AG08395 (cell line): ENCODE measurements at places on chromosomes 12 and 14.

DNA sequence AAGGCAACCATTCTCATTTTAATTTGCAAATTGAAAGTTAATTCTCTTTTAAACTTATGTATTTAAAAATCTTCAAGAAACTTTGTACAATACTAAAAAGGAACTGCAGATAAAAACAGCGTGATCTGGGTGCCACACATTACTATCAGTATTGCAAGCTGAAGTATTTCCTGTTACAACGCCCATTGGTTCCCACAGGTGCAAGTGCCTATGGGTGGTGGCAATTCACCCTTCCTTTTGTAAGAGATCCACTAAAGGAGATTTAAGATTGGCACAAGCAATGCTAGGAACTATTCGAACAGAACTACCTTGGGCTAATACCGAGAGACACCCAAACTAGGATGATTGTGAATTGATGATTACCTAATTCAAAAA is 13.2 kb downstream of the TAOK3 start:
- DNase-seq: no peak

DNA sequence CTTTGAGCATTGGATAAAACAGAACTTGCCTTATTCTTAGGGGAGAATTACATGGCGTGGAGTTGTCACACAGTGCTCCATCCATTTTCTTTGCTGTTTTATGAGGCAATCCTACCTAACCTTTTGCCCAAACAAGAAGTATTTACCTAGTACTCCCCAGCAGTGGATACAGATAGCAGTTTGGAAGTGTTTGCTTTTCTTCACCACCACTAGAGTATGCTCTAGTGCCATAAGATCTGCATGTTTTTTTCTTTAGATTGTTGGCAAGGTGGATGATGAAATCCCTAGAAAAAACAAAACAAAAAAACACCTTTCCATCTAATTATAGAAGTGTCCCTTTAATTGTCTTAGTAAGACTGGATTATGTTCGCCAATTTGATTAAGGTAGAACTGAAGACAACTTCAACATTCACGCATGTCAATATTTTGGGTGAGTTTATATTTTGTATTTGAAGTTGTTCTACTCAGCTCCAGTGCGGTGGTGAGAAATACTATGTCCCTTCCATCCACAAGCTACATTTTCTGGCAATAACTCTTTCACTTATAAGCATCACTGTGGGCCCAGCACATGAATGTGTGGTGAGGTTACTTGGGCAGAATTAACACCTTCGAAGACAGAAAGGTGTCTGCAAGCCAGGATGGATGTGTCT is 23.6 kb upstream of the TMEM260 start:
- peak; percentile 30 for DNase-seq

DNA sequence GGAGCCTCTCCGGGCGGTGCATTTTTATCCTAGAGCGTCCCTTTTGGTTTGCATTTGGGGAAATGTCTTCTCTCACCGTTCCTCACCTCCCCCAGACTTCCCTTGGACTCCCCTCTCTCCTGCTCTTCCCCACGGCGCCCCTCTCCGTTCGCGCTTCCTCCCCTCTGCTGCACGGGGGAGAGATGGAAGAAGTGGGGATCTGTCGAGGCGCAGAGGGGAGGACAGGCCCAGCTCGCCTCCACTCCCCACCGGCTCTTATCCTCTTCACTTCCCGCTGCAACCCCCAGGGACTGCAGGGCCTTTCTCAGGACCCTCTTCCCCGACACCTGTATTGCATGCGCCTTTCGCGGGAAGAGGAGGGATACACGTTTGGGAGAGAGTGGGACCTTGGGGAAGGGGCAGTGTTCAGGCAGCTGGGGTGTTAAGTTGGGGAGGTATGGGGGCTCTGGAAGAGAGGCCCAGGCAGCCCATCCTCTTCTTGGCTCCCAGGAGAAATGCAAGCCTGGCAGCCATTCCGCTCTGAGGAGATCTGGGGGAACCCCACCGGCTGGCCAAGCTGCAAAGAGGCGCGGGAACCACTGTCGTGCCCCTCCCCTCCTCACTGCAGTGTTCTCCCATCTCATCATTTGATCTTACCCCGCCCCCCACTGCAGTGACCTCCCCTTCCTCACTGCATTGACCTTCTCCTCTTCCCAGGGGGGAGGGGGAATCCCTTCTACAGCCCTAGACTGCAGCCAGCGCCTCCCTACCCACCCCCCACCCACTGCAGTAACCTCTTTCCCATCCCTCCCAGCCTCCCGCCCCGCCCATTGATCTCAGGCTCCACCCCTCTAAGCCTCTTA is 788 bp downstream of the ENO2 start:
- DNase-seq: no peak

- no peak for DNase-seq
Observed at GRCh38 chr12:111349748-111350520, 19.0 kb downstream of the PHETA1 start.

GRCh38 chr14:105192866-105193731 is 12.0 kb upstream of the NUDT14 start:
- no peak for DNase-seq

DNA sequence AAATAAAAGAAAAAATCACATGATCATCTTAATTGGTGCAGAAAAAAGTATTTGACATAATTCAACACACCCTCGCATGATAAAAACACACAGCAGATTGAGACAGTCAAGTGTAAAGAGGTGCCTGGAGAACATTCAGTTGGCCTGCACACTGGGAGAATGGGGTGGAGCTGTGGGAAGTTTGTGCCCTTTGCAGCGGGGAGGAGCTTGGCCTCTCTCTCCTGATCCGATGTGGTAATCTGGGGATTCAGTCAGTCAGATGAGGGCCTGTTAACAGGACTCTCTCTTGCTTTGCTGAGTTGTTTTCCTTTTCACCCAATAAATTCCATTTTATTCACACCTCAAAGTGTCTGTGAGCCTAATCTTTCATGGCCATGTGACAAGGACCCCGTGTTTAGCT is 5.9 kb downstream of the SERPINA6 start:
- no peak for DNase-seq

GRCh38 chr14:35366056-35366451 is 38.5 kb downstream of the NFKBIA start:
- peak; percentile 73 for DNase-seq

GRCh38 chr14:58216544-58216943 is 16.6 kb downstream of the ACTR10 start:
- DNase-seq: peak; percentile 21

DNA sequence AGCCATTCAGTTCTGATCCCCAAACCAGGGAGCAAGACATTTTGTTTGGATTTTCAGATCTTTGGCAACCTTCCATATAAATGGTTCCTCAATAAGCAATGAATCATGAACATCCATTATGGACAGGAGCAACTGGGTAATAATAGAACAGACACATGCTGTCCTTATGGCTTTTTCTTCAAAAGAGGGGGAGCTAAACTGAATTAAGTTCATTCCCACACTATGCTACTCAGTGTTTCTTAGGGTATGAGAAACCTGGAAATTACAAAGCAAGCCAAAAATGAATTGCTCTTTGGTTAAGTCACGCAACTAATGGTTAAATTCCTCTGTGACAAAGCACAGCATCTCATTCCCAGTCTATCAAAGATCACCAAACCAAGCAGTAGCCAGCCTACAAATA is 51.0 kb downstream of the PTGER2 start:
- DNase-seq: peak; percentile 54

GRCh38 chr14:74514471-74514941 is 20.9 kb downstream of the ISCA2 start:
- DNase-seq: peak; percentile 81

GRCh38 chr14:32542507-32542906 is 213.4 kb downstream of the AKAP6 start:
- no peak for DNase-seq

GRCh38 chr12:89181271-89181920 is 170.9 kb downstream of the DUSP6 start:
- peak; percentile 69 for DNase-seq

GRCh38 chr12:53710091-53710490 is 17.2 kb downstream of the CALCOCO1 start:
- no peak for DNase-seq

DNA sequence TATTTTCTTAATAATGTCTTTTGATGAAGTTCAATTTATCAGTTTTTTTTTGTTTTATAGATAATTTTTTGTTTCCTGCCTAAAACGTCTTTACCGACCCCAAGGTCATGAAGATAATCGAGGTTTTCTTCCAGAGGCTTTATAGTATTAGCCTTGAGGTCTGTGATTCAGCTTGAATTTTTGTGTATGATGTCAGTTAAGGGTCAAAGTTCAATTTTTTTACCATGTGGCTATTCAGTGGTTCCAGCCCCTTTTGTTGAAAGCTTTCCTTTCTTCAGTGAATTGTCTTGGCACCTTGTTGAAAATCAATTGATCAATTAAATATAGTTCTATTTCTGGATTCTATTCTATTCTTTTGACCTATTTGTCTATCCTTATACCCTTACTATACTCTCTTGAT is 3.2 kb upstream of the MGST1 start:
- DNase-seq: no peak

- DNase-seq: peak; percentile 60
Observed at GRCh38 chr12:92608151-92609091, 94.4 kb upstream of the PLEKHG7 start.

GRCh38 chr14:36773558-36773957 is 111.9 kb downstream of the PAX9 start:
- peak; percentile 39 for DNase-seq

- DNase-seq: no peak
Observed at GRCh38 chr14:85131226-85131922, 398.6 kb upstream of the FLRT2 start.

GRCh38 chr12:107992870-107993451 is 136.1 kb upstream of the WSCD2 start:
- DNase-seq: peak; percentile 22

DNA sequence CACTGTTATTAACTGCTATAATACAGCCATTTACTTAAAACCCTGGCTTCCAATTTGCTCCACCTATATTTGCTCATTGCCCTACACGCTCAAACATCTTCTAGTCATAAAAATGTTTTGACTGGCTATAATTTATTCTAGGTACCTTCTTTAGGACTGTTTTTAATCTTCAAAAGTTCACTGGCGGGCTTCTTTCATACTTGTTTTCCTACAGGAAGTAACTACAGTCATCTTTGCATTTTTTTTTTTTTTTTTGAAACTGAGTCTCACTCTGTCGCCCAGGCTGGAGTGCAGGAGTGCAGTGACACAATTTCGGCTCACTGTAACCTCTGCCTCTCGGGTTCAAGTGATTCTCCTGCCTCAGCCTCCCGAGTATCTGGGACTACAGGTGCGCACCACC is 32.5 kb downstream of the MPHOSPH9 start:
- no peak for DNase-seq

- DNase-seq: peak; percentile 60
Observed at GRCh38 chr12:49705479-49706134, 1.6 kb downstream of the FMNL3 start.

DNA sequence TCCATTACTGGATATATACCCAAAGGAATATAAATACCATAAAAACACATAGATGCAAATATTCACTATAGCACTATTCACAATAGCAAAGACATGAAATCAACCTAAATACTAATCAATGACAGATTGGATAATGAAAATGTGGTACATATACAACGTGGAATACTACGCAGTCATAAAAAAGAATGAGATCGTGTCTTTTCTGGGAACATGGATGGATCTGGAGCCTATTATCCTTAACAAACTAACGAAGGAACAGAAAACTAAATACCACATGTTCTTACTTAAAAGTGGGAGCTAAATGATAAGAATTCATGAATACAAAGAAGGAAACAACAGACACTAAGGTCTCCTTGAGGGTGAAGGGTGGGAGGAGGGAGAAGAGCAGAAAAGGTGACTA is 76.5 kb downstream of the SLC38A4 start:
- no peak for DNase-seq

GRCh38 chr12:11310336-11310735 is at the start of gene PRB4:
TSS of gene PRB4 (minus strand) at chr12:11310436. CDS start at chr12:11310398, 38 bp downstream.
- DNase-seq: no peak

DNA sequence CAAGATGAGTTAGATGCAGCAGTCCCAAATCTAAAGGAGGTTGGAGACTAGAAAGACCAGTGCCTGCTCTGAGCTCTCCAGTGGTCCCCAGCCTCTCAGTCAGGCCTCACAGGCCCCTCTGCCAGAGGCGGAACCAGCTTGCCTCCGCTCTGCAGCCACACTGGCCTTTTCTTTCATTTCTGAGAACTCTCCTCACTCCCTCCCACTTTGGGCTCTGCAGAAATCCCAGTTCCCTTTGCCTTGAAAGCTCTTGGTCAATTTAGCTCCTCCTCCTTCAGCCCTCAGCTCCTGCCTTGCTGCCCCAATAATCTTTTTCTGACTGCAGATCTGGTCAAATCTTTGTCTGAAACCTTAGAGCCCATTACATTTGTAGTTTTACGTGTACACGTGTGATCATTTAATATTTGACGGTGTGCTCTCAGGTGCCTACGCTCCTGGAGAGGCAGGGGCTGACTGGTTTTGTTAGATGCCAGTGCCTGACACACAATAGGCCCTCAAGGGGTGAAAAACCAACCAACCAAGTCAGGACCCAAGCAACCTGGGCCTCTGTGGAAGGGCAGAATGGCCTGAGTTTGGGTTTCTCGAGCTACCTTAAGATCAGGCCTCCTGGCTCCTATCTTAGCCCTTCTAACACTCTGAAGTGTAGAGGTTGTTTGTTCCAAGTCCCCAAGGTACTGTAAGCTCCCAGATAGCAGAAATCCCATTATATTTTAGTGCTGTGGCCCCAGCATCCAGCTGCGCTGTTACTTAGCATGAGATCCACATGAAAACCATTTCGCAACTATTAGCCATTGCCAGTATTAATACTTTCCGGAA is 1.1 kb upstream of the NUDT4 start:
- DNase-seq: no peak

DNA sequence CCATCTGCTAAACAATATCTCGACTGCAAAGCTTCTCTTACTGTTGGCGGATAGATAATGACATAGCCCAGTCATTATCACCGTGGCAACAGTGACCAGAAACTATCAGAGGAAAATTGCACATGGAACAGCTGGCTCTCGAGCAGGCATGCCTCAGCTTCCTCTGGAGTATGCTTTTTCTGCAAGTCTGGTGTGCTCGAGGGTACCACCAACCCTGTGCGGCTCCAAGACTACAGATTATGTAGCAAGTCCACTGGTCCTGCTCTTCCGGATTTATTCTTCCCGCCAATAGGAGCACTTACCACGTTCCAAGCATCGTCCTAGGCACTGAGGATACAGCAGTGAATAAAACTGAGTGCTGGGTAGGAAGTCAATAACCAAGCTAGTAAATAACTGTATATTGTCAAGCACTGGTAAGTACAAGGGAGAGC is 1.4 kb upstream of the GLRX5 start:
- DNase-seq: peak; percentile 41

DNA sequence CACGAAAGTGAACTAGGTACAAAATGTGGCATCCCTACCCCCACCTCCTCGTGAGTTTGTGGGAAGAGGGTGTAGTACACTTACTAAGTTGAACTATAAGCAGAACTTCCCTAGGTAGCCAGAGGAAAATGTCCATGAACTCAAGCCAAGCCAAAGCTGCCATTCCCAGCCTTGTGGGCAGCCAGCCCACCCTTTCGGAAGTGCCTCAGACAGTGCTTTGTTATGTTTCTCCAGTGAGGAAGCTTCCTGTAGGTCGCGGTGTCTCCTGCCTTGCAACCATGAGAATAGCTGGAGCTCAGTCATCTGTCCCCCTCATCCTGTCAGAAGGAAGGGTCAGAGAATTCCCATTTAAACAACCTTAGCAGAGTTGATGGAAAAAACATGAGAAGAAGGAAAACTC is 266.9 kb downstream of the DUSP6 start:
- DNase-seq: no peak

GRCh38 chr14:95953111-95953724 is 76.6 kb downstream of the TUNAR start:
- no peak for DNase-seq

GRCh38 chr12:17076028-17076744 is 470.2 kb upstream of the LMO3 start:
- DNase-seq: no peak

GRCh38 chr14:29749327-29749726 is 178.3 kb downstream of the PRKD1 start:
- peak; percentile 52 for DNase-seq
